Naive thymus-derived CD4-positive, alpha-beta T cell (primary cell): ENCODE measurements at places on chromosomes 12 and 14. TPM values are rescaled to one million over a fixed set of nuclear protein-coding genes. Genes with fewer than 3 reads are reported as not detected.

The CCDC196 gene
- polyA plus RNA-seq, result not detected

The RABGGTA gene
- polyA plus RNA-seq, result 17.9 TPM

The OASL gene
- polyA plus RNA-seq, result 2.8 TPM

The AKAP3 gene
- polyA plus RNA-seq, result 3.9 TPM

The ARHGEF40 gene
- polyA plus RNA-seq, result 0.11 TPM

The GZMB gene
- 3.0 TPM for polyA plus RNA-seq

The KLRC4 gene
- polyA plus RNA-seq, result not detected

The TMEM132C gene
- not detected for polyA plus RNA-seq

- DNase-seq, result no peak
Observed at GRCh38 chr12:83827860-83828259, 1084.7 kb downstream of the SLC6A15 start.

DNA sequence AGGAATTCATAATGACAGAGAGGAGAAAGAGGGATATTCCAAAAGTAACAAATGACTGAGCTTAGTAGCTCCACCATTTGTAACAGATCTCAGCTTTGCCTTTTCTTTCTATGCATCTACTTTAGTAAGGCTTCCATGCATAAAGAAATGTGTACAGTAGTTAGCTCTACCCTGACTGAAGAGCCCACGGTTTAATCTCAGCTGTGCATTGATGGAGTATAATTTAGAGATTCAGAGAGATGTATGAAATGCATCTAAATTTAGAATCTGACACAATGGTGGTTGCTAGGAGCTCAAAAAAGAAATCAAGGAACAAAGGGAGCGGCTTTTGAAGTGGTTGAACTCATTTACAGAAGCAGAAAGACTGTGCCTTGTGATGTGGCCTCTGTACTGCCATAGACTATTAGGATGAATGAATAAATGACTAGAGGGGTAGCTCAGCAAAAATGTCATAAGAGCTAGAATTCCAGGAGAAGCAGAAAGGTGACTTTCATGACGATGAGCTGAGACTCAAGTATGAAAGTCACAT lies 838.6 kb downstream of the RPS29 start:
- no peak for DNase-seq

GRCh38 chr12:49905718-49906314 lies 2.1 kb upstream of the FAIM2 start:
- DNase-seq, result no peak

- DNase-seq, result no peak
Observed at GRCh38 chr12:65667932-65668331, 156.4 kb upstream of the HMGA2 start.

- peak; percentile 62 for DNase-seq
Observed at GRCh38 chr12:89353823-89354611, 1.7 kb upstream of the DUSP6 start.

DNA sequence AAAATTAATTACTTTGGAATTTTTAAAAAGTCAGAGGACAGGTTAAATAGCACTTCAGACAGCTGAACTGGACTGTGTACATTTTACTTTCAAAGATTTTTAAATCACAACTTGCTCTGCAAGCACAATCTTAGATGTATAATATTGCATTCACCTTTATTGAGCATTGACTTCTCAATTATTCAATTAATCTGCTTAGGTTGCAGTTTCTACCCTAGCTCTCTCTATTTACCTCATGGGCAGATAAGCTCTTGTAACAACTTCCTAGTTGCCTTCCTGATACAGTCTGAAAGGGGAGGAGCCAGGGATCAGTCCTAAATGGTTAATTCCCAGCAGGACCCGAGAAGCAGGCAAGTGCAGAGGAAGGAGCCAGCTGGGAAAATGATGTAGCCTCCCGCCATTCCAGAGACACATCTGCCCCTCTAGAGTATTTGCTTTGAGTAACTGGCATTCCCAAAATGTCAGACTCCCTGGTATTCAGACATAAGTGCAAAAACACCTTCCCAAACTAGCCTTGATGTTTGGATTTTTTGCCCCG lies 302.8 kb downstream of the GALC start:
- DNase-seq, result no peak

DNA sequence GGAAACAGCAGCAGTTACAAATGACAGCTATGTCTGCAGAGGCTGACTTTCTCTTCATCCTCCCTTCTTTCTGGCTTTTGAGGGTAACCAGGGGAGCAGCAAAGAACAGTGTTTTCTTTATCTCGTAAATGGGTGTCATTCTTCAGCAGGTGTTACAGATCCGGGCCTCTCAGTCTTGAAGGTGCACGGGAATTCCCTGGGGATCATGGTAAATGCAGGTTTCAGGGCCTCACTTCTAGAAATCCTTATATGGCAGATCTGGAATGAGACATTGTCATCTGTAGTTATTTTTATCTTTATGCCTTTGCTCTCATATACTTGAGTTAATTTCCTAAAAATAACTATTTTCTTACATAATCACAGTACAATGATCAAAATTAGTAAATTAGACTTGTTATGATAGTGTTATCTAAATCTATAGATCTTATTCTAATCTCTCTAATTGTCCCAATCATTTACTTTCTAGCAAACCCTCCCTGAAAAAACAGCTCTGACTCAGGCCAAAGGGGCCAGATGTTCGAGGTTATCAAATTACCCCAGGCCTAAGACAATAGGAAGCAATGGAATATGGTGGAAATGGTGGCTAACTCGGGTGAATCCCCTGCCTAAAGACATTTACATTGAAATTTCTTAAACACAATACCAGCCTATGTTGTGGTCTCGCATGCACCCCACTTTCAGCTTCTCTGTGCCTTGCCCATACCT lies 145.0 kb downstream of the CAND1 start:
- DNase-seq, result no peak

DNA sequence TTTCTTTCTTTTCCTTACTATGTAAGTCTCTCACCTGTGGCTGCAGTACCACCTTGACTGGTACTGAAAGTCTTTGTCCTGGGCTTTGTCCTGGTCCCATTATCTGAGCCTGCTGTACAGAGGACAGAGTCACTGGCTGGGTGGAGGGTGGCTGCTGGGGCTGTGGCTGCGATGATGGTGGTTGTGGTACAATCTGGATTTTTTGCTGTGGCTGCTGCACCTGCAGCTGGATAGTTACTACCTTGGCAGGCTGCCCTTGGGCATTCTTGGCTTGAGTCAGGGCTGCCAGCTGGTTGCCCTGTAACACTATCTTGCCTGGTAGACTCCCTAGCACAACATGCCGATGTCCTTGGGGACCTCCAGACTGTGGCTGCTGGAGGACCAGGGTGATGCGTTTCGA lies 27.0 kb downstream of the CHD8 start:
- no peak for DNase-seq

- no peak for DNase-seq
Observed at GRCh38 chr12:16670456-16671050, 64.6 kb upstream of the LMO3 start.

GRCh38 chr12:121233628-121234020 lies 23.7 kb downstream of the P2RX4 start:
- no peak for DNase-seq

DNA sequence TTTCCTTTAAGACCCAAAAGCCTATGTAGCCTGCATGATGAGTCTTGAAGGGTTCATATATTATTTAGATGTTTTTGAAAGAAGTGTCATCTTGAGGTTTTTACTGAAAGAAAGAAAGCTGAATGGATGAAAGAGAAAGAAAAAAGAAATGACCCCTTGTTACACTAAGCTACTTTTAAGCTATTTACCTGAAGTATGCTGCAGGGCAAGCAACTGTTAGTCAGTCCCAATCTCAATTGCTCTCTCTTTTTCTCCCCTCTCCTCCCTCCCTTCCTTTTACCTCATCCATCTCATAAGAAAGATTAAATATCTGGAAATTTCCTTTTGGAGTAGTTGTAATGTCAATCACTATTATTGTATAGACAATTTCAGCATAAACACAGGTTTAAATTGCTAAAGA lies 512.4 kb downstream of the TMTC2 start:
- DNase-seq, result no peak

DNA sequence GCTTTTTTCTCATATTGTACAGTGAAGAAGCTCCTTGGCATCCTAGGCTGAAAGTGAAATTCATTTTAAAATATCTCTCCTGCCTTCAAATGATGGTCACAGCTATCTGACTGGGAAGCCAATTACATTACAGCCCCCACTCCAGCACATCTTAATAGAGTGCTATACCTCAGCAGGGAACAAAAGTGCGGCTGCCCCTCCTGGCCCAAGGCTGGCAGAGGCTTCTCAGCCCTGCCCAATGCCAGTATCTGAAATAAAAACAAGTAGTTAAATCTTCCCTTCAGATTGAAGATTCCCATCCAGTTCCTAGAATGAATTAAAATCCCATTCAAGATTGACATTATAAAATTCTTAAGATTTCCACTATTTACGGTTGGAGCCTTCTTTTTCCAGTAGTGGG lies 54.9 kb upstream of the GNG2 start:
- no peak for DNase-seq

DNA sequence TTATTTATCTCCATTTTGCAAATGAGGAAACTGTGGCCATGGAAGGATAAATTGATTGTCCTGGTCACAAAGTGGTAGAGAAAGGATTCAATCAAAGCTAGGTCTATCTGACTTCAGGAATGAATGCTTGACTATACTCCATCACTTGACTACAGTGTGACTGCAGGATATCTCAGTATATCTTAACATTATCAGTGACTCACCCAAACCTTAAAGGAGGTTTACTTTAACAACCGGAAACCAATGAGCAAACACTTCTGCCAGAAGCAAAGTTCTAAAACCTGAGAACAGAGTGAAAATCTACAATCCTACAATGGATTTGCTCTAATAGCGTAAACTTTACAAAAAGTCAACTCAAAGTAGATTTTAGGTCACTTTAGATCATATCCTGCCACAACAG lies 277.0 kb downstream of the CEP128 start:
- no peak for DNase-seq
